Left hindlimb (tissue), 1 donor: ENCODE measurements at places on chromosomes 11 and 22.

- no peak for DNase-seq
Measured at GRCh38 chr11:18452927-18453326, 2.7 kb upstream of the LDHAL6A start.

DNA sequence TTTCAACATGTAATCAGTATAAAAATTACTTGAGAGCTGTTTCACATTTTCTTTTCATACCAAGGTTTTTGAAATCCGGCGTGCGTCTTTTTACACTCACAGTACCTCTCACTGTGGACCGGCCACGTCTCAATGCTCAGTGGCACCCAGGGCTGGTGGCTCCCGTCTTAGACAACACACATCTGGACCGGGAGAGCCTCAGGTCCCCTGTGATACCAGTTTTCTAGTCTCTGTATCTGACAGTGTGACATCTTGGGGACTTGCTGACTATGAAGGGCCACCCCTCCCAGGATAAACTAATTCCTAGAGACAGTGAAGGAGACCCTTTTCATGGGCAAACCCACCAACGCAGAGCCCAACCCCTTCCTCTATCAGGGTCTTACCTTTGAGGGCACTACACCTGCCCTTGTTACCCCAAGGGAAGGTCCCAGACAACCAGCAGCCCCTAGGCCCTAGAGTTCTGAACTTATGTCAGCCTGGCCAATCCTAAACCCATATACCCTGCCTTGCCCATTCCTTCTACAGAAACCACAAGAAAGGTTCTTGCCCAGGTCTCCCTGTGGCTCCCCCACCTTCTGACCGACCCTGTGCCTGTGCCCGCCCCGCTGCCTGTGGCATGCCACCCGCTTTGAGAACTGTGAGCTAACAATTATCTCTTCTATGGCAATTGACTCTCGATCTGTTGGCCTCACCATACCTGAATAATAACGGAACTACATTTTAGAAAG, 6.1 kb upstream of the ASCL2 start:
- DNase-seq = peak; percentile 4

- DNase-seq = no peak
Measured at GRCh38 chr11:116932181-116932580, 94.8 kb upstream of the APOA1 start.

GRCh38 chr22:28930357-28931007, 47.1 kb downstream of the ZNRF3 start:
- DNase-seq = no peak

- DNase-seq = no peak
Measured at GRCh38 chr11:2201542-2201941, 29.9 kb upstream of the TH start.

DNA sequence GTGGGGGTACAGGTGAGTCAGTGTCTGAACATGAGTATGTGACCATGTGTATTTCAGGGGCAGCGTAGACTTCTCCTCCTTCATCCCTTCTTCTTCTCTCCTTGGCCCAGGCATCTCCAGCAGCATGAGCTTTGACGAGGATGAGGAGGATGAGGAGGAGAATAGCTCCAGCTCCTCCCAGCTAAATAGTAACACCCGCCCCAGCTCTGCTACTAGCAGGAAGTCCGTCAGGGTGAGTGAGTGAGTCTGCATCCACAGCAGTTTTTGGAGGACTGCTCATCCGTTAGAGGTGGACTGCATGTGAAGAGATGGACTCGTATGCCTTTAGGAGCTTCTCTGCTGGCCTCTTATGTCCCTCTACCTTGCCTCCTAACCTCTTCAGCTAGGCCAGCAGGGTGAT, 15.6 kb downstream of the TUB start:
- no peak for DNase-seq

DNA sequence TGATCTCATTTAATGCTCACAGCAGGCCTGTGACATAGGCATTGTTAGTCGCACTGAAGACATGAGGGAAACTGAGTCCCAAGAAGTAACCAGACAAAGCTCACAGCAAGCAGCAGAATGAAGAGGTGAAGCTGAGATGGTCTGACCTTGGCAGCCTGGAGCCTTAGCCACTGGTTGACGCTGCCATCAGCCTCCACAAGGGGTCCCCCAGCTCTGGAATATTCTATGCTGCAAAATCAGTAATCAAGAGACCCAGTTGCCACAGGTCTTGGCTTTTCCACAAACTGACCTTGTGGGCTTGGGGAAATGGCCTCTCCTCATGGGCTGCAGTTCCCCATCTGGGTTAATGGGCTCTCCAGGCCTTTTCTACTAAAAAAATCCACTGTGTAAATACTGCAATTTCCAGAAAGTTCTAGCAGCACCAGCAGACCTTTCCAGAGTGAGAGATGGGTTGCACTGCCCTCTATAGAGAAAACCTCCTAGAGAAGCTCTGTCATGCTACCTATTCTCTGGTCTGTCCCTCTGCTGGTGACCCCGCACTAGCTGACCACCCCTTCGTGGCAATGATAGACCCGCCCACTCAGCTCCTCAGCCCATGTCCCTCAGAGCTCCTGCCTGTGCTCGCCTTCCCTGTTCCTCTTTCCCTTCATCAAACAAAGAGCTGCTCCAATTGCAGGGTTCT, 22.6 kb upstream of the ISX start:
- DNase-seq = no peak

GRCh38 chr11:46564459-46564858, 29.4 kb downstream of the AMBRA1 start:
- DNase-seq = no peak

- no peak for DNase-seq
Measured at GRCh38 chr22:20840646-20841371, 17.8 kb downstream of the PI4KA start.

GRCh38 chr11:132099692-132100091, 729.3 kb downstream of the NTM start:
- no peak for DNase-seq
